ENCODE measurements at places on chromosomes 3 and 15. TPM values are rescaled to one million over a fixed set of nuclear protein-coding genes. Genes with fewer than 3 reads are reported as not detected.

DHX36 gene
- 27.1 TPM for total RNA-seq

C3orf70 gene
- 1.8 TPM for total RNA-seq

GUCA1C gene
- total RNA-seq: not detected

DNA sequence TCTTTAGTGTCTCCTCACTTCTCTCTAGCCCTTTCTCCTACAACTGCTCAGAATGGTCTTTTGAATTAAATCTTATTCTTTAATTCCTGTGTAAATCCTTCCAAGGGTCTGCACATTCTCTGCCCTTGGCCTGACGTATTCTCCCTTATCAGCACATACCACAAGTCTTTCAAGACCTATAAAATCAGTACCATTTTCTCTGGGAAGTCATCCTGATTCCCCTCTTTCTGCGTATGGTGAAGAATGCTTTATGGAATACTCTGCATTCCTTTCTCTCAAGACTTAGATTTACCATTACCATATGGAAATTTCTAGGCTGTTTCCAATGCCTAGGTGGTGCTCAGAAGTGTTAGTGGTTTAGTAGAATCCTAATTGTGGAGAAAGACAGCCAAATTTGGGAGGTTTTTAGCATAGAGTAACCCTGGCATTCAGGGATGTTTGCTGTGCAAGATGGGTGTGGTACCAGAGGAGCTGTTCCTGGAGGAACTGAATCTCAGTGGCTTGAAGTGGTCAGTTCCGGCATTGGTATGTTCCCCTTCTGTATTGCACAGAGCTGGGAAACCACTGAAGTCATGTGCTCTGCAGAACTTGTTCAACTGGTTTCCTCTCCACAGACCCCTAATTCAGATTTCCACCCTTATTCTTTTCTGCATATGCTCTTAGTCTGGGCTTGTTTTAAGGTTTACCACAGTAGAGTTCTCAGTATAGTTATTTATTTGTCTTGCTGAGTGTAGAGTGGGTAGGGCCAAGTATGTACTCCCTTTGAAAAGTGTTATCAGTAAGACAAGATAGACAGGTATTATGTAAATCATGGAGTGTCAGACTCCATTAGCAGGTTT, 24.5 kb downstream of the IQGAP1 start:
- H3K4me1 ChIP-seq: peaks cover 16% of the 10 kb centered on the region
- H3K27me3 ChIP-seq: no peaks in the 10 kb centered on the region
- peak; percentile 67 for DNase-seq
- H3K27ac ChIP-seq: peak overlapping the region; percentile 33
- no peak overlapping the region for H3K4me3 ChIP-seq

GRCh38 chr3:187521546-187521945, 148.6 kb downstream of the SST start:
- no peak for DNase-seq
- H3K4me3 ChIP-seq: no peak overlapping the region
- H3K4me1 ChIP-seq: no peaks in the 10 kb centered on the region
- no peak overlapping the region for H3K27ac ChIP-seq
- H3K36me3 ChIP-seq: no peaks in the 10 kb centered on the region
- H3K27me3 ChIP-seq: no peaks in the 10 kb centered on the region

- no peak overlapping the region for H3K27ac ChIP-seq
- no peak for DNase-seq
- peaks cover 11% of the 10 kb centered on the region for H3K4me1 ChIP-seq
- no peak overlapping the region for H3K4me3 ChIP-seq
- H3K27me3 ChIP-seq: no peaks in the 10 kb centered on the region
These were observed 51.8 kb upstream of the NEDD4 start for GRCh38 chr15:56045068-56045748.

GRCh38 chr3:188232656-188233055, 78.7 kb downstream of the LPP start:
- H3K4me3 ChIP-seq: no peak overlapping the region
- H3K27ac ChIP-seq: no peak overlapping the region
- H3K4me1 ChIP-seq: peaks cover 19% of the 10 kb centered on the region
- no peaks in the 10 kb centered on the region for H3K27me3 ChIP-seq

GRCh38 chr15:91852741-91853510, 582 bp upstream of the SLCO3A1 start:
- H3K27me3 ChIP-seq: no peaks in the 10 kb centered on the region
- peak overlapping the region; percentile 90 for H3K4me3 ChIP-seq
- no peaks in the 10 kb centered on the region for H3K36me3 ChIP-seq
